CD4-positive, alpha-beta memory T cell (primary cell): ENCODE measurements at places on chromosomes 13 and 19. TPM values are rescaled to one million over a fixed set of nuclear protein-coding genes. Genes with fewer than 3 reads are reported as not detected.

ZGLP1 gene
- 7.7 TPM for total RNA-seq

ZNF667 gene
- 0.15 TPM for total RNA-seq

ZNF8 gene
- 9.5 TPM for total RNA-seq

FCER2 gene
- total RNA-seq = not detected

PKN1 gene
- total RNA-seq = 189 TPM

KCNC3 gene
- total RNA-seq = 1.6 TPM
